Naive thymus-derived CD4-positive, alpha-beta T cell (primary cell): ENCODE measurements at places on chromosomes 13 and 19.

DNA sequence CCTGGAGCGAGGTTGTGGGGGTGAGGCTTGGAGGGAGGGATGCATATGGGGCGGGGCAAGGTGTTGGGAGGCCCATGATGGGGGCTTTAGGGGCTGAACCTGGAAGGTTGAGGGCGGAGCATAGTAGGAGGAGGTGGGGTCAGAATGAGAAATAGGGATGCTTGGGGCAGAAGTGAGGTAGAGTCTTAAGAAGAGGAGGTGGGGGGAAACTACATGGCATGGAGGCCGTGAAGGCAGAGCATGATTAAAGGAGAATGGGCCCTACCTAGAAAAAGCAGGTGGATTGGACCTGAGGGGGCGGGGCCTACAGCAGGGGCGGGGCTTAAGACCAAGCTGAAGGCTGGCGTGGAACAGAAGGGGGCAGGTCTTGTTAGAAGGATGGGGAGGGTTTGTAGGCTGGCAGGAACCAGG lies 799 bp downstream of the NR1H2 start:
- DNase-seq: no peak

DNA sequence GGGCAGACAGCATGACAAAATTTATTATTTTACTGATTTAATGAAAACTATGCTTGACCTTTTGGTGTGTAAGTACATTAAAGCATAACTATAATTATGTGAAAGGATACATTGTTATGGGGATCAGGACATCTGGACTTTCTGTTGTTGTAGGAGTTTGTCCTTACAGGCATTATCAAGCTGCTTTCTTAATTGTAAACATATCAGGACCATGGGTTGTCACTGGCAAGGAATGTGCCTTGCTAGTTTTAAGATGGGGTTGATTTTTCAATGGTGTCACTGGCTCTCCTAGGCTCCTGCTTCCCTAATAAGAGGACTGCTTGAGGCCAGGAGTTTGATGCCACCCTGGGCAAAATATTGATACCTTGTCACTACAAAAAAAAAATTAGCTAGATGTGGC lies 32.6 kb downstream of the KBTBD6 start:
- DNase-seq: no peak

DNA sequence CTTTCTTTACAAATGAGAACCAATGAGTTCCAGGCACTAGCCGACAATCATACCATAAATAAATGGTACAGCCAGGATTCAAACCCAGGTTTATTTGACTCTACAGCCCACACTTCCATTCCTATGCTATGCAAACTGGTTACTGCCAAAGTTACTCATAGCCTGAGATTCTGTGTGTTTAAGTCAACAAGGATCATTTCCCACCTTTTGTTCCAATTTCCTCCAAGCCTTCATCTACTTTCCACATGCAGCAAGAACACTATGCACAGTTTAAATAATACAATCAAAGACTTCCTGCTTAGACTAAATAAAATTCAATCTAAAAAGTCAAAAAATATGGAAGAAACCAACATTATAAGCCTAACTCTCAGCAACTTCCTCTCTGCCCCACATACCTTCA lies 59.2 kb upstream of the KLF12 start:
- peak; percentile 4 for DNase-seq

- DNase-seq: no peak
Observed at GRCh38 chr13:96730676-96731075, 263.6 kb downstream of the OXGR1 start.

DNA sequence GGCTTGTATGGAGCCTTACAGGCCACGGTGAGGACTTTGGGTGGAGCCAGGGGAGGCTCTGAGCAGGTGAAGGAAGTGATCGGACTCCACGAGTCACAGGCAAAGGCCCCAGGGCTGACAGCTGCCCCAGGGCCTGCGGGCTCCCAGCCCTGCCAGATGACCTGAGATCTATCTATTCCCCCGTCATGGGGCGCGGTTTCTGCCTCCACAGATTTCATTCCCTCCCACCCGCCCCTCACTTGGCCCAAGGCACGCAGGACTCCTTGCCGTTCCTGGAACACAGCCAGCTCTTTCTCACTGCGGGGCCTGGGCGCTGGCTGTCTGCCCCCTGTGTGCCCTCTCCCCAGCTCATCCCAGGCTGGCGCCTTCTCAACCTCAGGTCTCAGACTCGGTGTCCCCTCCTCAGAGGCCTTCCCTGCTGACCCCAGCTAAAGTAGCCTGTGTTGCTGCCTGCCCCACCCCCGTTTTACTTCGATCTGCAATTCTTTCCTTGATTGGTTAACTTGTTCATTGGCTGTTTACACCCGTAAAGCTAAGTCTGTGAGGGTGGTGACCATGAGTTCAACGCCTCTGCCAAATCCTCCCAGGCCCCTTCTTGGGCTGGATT lies 13.9 kb upstream of the PAK4 start:
- no peak for DNase-seq

- DNase-seq: no peak
Observed at GRCh38 chr19:37813340-37813739, 34.0 kb upstream of the ZNF573 start.
